Hair follicular keratinocyte (primary cell): ENCODE measurements at places on chromosomes 6 and 20. TPM values are rescaled to one million over a fixed set of nuclear protein-coding genes. Genes with fewer than 3 reads are reported as not detected.

Gene CD93
- under 0.01 TPM in 2 replicates for total RNA-seq

Gene TRIM15
- not detected in 2 replicates for total RNA-seq

Gene PHF3
- 13.7 and 20.1 TPM in 2 replicates for total RNA-seq

Gene SLPI
- total RNA-seq = 13.8 and 27.3 TPM in 2 replicates

Gene POPDC3
- total RNA-seq = 13.8 and 20.1 TPM in 2 replicates

Gene ZSCAN12
- 3.0 TPM in 2 replicates for total RNA-seq

Gene RBL1
- total RNA-seq = 3.8 and 9.0 TPM in 2 replicates

Gene RAB32
- 116 and 132 TPM in 2 replicates for total RNA-seq

Gene SLC39A7
- total RNA-seq = 77.1 and 112 TPM in 2 replicates

Gene YWHAB
- total RNA-seq = 129 and 146 TPM in 2 replicates

Gene SIRPD
- not detected in 2 replicates for total RNA-seq

Gene PSORS1C2
- not detected in 2 replicates for total RNA-seq

Gene C20orf141
- total RNA-seq = not detected in 2 replicates

Gene RIPPLY2
- 0.11 TPM in 1 of 2 replicates, not detected in the other for total RNA-seq

Gene LIN28B
- not detected in 2 replicates for total RNA-seq
